RPMI8226 (cell line): ENCODE measurements at places on chromosomes 12 and 14.

- DNase-seq = no peak
These were observed 118.1 kb downstream of the CMAS start for GRCh38 chr12:22164139-22164538.

DNA sequence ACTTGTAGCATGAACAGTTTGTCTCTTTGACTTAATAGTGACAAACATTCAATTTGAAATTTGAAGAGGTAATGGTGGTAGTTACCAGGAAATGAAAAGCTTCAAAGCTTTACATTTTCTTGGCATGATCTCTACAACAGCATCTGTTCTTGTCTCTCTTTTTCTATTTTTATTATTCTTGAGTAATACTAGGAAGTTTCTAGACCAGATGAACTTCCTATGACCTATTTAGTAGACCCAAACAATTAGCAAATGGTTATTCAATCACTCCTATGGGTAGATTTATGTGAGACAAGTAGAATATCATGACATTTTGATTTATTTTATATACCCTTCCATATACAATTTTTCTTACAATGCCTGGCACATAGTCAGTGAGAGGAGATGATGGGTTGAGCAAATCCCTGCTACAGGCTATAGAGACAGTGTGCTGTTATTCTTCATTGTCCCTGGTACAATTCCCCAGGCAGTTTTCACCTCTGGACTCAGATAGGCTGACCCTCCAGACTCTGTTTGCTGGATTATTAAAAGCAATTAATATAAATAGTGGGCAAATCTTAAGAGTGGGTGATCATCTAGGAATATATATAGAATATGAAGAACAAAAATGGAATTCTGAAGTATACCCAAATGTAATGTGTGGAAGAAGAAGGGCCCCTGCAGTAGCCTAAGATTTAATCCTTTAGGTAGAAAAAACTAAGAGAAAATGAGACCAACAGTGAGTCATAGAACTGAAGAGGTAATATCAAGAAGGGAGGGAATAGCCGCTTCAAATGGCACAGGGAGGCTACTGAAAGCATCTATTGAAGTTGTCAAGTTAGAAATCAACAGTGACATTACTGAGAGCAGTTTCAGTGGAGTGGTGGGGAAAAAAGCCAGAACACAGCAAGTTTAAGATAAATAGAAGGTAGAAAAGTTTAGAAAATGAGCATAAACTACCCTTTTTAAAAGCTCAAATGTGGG, 512.0 kb downstream of the FOXG1 start:
- DNase-seq = no peak

- no peak for DNase-seq
These were observed 15.4 kb downstream of the TRIM9 start for GRCh38 chr14:51079489-51079888.

- DNase-seq = no peak
These were observed 51.4 kb upstream of the TMTC2 start for GRCh38 chr12:82635263-82635662.

GRCh38 chr14:64444984-64445845, 20.1 kb upstream of the AKAP5 start:
- DNase-seq = no peak

- DNase-seq = no peak
These were observed 1141.2 kb upstream of the TMEM132C start for GRCh38 chr12:127125607-127126259.

DNA sequence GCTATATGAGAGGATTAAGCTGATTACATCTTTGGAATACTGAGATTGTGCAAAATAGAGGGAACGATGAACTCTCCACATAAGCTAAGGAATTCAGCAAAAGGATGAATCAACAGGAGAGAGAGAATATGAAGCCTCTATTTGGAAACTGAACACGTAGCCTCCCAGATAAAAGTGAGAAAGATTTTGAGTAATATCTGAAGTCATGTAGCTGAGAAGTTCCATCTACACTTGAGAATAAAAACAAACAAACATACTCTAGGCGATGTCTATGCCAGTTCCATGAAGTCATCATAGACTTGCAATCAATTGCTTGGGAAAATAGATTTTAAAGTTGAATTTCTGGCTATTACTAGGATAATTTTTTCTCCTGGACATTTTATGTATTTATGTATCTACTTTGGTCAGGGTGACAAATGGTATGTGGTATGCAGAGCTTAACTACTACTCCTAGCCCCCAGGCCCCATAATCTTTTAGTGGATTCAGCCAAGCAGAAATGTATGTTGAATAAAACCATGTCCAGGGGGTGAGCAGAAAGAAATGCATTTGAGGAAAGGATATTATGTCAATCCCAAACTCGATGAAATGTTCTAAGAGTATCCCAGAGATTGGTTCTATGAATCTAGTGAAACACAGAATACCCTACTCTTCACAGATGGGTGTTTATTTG, 627.4 kb downstream of the DIO2 start:
- DNase-seq = no peak

DNA sequence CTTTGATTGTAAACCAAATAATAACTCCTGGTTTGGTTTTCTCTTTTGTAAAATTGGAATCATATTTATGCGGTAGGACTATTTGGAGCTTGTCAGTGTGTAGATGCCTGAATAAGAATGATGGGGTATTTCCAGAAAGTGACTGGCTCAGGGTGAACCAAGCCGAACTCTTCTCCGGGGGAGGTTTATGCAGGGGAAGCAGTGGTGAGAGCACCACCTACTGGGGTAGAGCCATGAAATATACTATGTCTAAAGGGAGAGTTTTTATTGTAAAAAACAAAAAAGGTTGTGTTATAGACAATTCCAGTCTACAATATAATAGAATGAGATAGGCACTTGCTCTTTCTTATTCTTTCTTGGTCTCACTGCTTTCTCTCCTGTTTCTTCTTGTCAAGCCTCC, 222.9 kb upstream of the SLC16A7 start:
- DNase-seq = no peak
